ENCODE measurements at places on chromosomes 5 and 9. TPM values are rescaled to one million over a fixed set of nuclear protein-coding genes. Genes with fewer than 3 reads are reported as not detected.

DNA sequence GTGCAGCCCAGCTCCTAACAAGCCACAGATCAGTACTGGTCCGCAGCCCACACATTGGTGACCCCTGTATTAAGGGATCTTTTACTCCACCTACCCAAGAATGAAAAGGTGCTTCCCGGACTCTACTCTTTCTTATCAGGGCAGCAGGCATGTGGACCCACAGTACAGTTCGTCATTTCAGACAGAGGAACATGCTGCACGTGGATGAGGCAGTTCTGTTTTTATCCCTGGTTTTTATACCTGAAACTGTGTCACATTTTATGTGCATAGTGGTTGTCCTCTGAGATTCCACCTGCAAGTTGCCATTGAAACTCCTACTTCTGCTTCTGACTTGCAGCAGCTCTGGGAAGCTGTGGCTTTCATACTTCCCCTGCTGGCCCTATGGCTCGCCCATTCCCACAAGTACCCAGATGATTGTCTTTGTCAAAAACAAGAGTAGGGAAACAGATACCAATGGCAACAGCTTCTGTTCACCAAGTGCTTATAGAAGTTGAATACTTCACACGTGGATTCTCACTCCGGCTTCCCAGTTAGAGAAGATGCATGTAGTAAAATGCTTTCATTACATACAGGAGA lies 208.0 kb downstream of the TRIO start:
- no peak for DNase-seq

DNA sequence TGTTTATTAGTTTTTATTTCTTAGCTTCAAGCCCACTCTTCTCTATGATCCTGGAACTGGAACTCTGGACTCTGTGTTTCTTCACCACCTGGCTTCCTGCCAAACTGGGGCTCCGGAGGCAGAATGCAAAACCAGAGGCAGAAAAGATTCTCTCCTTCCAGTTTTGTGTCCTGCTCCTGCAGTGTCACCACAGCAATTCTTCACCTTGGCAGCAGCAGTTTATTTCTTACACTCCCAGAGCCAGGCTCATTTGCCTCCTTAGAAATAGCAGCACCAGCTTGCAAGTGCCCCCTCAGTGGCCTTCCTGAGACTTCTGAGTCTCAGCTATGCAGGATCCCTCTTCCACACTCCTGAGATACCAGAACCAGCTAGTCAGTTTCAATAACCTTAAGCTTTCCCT lies 26.7 kb upstream of the CAMK4 start:
- peak; percentile 14 for DNase-seq

The LCN12 gene
- 2.9 TPM for total RNA-seq

The GAS1 gene
- total RNA-seq = 6.1 TPM

The BTNL3 gene
- total RNA-seq = not detected

DNA sequence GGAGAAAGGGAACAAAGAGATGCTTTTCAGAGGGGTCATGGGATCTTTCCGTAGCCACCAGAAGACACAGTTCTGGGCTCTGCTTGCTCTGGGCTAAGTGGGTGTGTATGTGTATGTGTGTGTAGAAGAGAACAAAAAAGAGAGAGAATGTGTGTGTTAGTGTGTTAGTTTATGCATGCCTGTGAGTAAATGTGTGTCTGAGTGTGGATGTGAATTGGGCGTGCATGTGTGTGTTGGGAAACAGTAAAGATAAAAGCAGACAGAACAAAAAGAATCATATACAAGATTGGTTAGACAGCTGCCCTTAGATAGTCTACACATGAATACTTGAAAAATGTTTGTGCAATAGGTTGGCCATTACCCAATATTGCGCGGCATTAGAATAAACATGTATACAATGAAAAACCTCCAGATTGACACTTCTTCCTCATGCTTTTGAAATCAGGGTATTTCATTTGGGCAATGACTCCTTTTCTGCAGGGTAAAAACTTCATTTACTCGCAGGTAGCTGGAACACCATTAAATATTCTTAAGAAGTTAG lies 36.5 kb upstream of the HSPA9 start:
- no peak for DNase-seq
